ENCODE measurements at places on chromosomes 7 and 10.

DNA sequence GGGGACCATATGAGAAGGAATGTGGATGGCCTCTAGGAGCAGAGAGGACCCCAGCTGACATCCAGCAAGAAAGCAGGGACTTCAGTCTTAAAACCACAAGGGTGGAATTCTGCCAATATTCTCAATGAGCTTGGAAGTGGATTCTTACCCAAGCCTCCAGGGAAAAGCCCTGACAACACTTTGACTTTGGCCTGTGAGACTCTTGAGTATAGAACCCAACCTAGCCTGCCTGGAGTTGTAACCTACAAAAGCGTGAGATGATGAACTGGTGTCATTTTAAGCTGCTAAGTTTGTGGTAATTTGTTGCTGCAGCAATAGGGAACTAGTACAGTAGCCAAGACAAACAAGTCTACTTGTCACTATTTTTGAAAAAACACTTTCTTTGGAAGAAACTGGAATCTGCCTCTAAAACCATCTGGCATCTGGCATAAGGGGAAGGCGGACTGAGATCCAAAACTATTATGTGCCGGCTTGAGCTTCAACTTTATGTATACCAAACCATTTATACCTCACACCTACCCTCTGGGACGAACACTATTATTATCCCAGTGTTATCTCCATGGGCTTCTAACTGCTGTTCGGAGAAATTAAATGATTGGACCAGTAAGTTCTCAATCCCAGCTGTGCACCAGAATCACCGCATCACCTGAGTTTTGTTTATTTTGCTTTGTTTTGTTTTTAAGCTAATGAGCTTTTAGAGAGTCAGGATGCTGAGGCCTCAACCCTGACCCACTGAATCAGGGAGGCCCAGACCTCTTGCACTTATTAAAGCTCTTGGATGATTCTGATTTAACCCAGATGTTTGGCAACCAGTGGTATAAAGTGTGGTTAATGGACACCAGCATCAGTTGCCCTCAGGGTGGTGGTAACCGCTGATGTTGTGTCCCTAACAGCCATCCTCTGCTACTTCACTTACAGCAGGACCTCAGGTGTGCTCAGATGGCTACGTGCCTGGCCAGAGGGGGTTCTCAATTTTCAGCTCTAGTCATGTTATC, 83.0 kb downstream of the C1GALT1 start:
- DNase-seq, result no peak

- no peak for DNase-seq
These were observed 101.2 kb downstream of the RPS24 start for GRCh38 chr10:78134773-78135306.

GRCh38 chr7:112789453-112789816, 758 bp downstream of the TMEM168 start:
- no peak for DNase-seq

- DNase-seq, result no peak
These were observed 19.3 kb downstream of the VWA2 start for GRCh38 chr10:114258274-114258840.

All from suppressor macrophage (primary cell).